ENCODE measurements at places on chromosomes 1 and 21. TPM values are rescaled to one million over a fixed set of nuclear protein-coding genes. Genes with fewer than 3 reads are reported as not detected.

Gene ZNF691
- 9.9 TPM for total RNA-seq

Gene GOLT1A
- 7.6 TPM for total RNA-seq

- no peak for DNase-seq
Measured at GRCh38 chr1:173176246-173176645, 30.9 kb downstream of the TNFSF4 start.

DNA sequence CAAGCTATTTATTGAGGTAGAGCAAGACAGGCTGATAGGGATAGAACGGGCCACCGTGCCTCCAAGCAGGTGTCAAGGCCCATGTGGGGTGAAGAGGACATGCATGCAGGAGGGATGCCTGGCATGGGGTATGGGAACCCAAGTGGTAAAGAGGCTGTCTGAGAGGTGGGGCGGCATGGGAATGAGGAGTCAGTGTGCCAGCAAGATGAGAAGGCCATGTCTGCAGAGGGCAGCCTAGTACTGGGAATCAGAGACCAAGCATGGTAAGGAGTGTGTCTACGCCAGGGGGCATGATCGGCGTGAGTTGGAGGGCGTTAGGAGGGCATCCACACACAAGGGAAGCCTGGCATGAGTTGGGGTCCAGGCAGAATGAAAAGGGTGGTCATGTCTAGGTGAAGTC, 303.7 kb upstream of the PLD5 start:
- no peak for DNase-seq

Gene BRINP3
- total RNA-seq: 0.17 TPM

DNA sequence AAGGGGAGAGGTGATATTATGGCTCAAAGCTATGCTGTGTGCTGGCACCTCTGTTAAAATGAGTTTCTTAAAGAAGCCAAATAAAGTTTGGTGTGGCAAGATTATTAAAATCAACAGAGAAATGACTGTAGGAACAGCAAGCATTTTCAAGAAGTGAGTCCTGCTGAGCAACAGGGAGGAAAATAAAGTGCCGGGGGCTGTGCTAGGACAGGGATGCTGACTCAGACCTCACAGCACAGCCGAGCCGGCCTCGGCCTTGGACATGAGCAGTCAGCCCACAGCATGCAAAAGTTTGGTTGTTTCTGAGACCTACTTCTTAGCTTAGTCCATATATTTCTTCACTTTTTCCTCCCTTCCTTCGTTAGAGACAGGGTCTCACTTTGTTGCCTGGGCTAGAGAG, 19.2 kb downstream of the CNIH3 start:
- no peak for DNase-seq

DNA sequence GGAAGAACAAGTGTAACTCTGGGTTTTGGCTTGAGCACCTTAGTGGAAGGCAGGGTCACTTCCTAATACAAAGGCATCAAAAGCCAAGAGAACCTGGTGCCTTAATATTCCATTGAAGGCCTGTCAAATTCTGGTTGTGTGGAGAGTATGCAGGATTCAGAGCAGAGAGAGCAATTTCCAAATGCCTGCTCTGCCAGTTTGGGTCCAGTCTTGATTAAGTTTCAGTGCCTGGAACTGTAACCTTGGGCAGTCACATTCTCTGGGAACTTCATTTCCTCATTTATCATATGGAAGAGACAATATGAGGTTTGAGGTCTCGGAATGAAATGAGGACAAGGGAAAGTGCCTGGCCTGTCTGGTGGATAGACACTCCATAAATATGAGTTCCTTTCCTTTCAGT, 198.0 kb upstream of the C8B start:
- DNase-seq: no peak

DNA sequence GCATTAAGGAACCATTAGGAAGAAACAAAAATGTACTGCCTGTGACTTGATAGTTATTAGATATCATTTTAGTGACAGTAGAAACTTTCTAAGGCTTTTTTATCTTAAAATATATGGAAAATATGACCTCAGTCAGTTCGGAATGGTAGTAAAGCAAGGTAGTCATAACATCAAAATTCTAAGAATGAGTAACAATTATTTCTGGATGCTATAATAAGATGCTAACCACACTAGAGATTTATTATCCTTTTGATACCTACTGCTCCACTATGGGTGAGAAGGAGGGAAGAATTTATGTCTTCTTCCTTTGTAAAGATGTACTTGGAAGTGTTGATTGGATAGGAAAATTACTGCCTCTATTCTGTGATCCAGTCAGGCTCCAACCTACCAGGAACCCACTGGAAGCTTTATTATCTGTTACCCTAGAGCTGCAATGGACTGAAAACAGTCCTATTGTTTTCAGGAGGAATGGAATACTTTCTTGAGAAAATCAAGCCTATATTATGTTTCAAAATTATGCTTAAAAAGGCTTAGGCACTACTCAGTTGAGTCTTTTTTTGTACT, 8.8 kb downstream of the FMN2 start:
- no peak for DNase-seq

All from upper lobe of left lung (tissue), 6 donors.